Astrocyte of the spinal cord (primary cell): ENCODE measurements at places on chromosomes 11 and 22.
A peak's percentile ranks its signal among the peaks of the same experiment; 100 is the strongest.

DNA sequence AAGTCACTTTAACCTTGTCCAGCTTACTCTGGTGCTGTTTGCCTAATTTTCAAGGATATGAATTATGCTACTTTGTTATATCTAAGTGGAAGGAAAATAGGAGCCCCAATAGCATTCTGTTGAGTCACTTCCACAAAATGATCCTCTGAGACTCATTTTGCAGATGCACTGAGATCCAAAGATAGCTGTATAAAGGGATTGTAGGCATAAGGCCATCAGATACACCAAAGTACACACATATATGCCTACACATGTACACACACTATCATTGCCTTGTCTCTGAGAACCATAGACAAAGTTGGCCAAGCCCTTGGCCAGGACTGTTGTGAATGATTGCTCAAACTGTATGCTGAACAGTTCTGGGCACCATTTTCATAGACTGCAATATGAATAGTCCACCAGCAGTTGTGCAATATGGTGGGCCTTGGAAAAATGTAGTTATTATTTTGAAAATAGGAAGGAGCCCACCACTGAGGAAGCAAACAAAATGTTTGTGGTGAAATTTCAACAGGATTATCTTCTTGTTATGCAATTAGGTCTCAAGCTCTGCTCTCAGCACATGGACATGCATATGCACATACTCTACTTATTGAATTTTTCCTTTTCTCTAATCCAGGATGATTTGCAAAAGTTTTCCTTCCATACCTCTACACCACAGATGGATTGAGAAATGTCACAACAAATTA lies 186.0 kb upstream of the CTSC start:
- DNase-seq = no peak

DNA sequence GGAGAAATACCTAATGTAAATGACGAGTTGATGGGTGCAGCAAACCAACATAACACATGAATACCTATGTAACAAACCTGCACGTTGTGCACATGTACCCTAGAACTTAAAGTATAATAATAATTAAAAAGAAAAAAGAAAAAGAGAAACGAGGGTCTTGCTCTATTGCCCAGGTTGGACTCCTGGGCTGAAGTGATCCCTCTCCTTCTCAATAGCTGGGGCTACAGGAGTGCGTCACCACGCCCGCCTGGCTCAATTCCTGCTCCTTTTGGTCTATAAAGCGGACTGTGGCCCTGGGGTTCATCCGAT lies 521 bp upstream of the PTS start:
- DNase-seq = no peak

- DNase-seq = no peak
Measured at GRCh38 chr11:92152245-92152644, 72.4 kb upstream of the FAT3 start.

GRCh38 chr11:69000391-69000790 lies 12.7 kb downstream of the MRGPRF start:
- DNase-seq = no peak

DNA sequence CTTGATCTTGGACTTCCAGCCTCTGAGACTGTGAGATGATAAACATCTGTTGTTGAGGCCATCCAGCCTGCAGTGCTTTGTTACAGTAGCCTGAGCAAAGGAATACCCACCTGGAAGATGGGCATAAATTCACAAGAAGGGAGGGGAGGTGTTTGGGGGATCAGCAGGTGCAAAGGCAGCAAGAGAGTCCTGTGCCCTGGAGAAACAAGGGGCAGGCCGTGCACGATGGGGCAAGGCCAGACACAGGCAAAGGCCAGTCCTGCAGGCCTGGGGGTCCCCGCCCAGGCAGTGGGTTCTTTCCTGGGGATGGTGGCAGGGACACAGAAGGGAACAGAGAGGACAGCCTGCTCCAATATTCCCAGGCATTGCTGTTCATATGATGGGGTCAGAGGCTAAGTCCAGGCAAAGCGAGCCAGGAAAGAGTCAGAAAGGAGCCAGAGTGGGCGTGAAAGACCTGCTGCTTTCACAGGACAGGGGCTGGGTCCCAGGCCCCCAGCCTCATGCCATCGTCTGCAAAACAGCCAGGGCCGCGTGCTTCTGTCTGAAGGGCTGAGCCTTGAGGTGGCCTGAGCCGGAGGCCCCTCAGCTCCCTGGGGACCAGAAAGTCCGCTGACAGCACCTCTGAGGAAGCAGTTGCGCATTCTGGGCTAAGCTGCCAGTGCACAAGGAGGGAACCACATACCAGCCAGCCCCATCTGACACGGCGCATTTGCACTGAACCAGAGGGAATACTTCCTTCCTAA lies 48.8 kb downstream of the MYEOV start:
- no peak for DNase-seq

DNA sequence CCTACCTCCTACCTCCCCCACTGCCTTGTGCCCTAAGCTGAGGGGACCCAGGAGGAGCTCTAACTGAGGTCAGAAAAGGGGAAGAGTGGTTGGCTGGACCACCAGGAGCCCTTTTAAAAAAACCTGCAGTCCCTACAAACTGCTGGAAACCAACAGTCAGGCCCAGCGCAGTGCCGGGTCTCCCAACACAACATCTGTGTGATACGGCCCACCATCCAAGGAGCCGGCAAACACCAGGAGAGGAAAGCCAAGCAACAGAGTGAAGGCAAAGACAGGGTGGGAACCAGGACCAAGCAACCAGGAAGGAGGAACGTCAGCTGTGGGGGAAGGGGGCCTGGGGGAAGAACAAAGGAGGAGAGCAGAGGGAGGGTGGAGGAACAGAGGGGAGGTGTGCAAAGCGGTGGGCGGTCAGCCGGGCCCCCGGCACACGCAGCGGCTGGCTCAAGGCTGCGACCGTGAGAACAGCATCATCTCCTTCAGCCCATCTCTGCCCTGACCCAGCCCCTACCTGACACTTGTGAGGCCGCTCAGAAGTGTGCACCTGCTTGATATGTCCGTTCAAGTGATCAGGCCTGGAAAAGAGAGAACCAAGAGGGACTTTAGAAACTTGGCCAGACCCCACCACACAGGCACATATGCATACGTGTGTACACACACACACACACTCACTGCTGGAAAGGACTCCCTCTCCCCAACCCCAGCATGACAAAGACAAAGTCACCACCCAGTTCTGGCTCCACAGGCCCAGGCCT lies 3.6 kb downstream of the PATZ1 start:
- no peak for DNase-seq

DNA sequence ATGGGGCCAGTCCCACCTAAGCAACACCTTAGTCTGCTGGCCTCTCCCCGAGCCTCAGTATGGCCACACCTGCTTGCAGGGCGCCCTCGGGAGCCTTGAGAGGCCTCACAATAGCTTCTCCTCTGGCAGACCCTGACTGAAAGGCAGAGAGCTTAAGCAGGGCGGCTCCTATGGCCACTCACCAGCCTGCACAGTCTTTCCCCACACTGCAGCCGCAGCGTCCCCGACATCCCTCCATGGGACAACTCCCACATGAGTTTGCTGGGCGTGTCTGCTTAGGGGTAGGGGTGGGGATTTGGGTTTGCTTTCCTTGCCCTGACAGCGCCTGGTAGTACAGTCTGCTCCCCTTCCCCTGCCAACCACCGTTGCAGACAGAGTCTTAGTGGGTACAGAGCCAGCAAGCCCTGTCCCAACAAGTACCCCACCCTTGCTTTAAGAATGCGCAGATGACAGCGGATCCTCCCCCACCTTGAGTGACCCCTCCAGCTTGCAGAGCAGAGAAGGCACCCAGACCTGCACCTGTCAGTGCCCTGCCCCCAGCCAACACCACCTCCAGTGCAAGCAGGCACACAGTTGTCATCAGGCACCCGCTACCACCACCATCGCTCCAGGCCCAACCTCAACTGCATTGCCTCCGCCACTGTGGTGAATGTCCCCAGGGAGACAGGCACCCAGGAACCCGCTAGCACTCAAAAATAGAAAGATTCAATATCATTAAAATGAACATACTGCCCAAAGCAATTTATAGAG lies 413.8 kb upstream of the ARHGAP42 start:
- no peak for DNase-seq

DNA sequence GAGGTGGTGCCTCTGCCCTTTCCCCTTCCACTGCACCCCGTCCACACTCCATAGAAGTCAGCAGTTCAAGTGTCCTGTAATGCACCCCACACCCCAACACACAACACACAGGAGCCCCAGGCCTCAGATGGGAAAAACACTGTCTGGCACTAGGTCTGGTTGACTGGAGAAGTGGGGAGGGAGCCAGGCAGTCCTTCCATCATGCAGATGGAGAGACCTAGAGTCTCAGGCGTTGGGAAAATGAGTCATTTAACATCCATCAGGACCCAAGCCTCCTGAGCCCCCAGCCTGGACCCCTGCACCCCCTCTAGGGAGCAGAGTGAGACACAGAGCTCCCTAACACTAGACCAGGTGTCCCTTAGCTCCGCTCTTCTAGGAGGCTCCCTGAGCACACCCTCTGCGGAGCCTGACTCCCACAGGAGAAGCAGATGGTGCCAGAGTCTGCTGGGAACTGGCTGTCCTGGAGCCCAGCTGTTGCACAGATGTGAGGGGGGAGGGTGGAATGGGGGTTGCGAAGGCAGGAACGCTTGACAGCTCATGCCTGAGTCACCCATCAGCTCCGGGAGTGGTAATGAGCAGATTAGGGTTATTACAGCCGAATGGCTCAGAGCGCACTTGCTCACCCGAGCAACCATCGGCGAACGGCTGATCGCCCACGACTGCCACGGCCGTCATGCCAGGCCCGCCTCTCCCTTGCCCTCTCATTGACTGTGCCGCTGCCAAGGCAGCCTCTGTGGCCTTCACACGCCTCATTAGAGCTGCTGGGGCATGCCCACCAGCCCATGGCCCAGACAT lies 22.1 kb upstream of the SYT7 start:
- DNase-seq = peak; percentile 89

DNA sequence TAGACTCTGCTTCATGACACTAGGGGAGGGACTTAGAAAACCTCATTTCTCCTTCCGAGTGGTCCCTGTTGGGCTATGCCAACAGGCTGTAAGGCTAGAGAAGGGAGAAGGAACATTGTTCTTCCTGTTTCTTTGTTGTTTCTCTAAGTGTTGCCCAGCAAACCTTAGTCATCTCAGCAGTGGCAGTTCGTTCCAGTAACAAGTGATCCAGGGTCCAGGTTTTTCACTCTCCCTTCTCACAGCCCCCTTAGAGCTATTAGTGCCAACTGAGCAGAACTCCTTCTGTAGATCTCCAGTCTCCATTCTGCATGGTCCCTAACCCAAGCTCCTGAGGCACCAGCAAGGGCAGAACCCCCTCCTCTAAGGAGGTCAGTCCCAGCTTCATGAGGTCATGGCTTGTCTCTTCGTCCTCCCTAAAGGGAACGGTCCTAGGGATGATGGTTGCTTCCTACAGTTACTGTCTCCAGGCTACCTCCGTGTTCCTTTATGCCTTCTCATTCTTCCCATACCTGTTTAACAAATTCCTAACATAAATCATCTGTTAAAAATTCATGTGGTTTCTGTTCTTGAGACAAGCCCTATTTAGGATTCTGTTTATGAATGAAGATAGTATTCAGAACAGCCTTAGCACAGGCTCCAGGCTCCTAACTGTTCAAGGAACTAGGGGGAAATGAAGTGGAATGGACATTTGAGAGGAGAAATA lies 168.6 kb upstream of the UBASH3B start:
- DNase-seq = peak; percentile 5

- no peak for DNase-seq
Measured at GRCh38 chr22:27895600-27895999, 23.5 kb downstream of the PITPNB start.

- no peak for DNase-seq
Measured at GRCh38 chr22:50564289-50564688, 1.6 kb upstream of the SYCE3 start.

DNA sequence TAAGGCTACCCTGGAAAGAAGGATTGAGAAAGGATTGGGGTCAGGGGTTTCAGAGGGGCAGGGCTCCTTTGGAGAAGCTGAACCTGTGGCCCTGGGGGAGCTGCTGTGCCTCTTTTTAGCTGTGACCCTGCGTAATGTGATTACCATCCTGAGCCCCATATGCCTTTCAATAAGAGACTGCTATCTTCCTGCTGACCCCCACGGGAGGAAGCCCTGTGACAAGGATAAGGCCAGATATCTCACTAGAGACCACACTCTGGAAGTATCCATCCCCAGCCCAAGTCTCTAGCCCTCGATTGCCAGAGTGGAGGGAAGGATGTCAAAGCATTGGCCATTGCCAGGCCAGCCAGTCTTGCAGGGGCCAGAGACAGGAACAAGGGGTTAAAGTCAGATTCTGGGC lies 4.8 kb upstream of the SLC39A13 start:
- DNase-seq = no peak

- no peak for DNase-seq
Measured at GRCh38 chr11:28542561-28542960, 434.4 kb downstream of the METTL15 start.

DNA sequence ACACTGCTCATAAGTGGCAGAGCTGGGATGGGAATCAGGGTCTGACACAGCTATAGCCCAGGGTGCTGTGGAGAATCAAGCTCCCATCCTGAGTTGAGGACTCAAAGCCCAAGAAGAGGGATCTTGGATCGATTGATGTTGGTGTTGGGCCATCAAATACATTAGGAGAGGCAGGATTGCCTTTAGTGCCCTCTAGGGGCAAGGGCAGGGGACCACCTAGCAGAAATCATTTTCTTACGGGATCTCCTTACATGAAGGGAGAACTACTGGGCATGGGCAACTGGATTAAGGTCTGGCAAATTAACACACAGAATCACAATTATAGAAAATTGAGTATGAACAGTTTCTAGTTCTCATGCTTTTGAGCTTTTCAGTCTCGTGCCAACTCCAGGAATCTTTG lies 24.9 kb upstream of the EMSY start:
- DNase-seq = no peak

- no peak for DNase-seq
Measured at GRCh38 chr11:127130321-127130720, 129.8 kb upstream of the KIRREL3 start.

DNA sequence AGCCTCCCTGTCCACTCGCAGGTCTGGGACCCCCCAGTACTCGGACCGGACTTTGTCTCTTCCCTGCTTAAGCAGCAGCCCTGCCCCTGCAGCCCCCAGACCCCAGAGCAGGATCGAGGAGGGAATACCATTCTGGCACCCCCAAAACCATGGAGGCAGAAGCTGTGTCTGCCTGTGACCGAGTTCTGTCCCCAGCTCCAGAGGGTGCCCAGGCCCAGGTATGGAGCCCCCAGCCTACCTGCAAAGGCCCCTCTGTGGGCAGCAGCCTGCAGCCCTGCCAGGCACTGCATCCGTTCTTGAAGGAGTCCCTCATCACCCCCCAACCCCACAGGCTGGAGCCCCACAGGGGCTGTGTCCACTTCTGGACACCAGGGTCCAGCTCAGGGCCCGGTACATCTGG lies 163.8 kb downstream of the BRD1 start:
- DNase-seq = no peak

DNA sequence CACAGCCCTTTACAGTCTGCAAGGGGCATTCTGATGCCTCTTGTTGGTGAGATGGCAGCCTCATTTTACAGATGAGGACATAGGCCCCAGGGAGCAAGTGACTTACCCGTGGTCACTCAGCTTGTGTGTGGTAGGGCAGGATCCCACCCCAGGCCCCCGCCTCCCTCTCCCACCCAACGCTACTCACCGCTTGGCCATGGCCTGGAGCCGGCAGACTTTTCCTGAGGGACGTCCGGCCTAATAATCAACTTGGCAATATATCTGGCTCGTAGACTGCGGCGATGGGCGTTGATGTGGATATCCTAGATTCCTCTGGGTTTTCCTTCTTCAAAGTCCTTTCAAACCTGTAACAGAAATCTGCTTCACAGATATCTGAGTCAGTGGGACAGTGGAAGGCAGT lies 57.1 kb downstream of the ARHGAP8 start:
- no peak for DNase-seq

GRCh38 chr11:2268729-2269600 lies 1.4 kb downstream of the ASCL2 start:
- DNase-seq = no peak

GRCh38 chr11:66888282-66888681 lies 31.4 kb downstream of the LRFN4 start:
- DNase-seq = no peak
